Pancreas (tissue), 10 donors: ENCODE measurements at places on chromosomes 2 and 18. TPM values are rescaled to one million over a fixed set of nuclear protein-coding genes. Genes with fewer than 3 reads are reported as not detected.

CYTIP gene
- 4.5 TPM for total RNA-seq

SPP2 gene
- not detected for total RNA-seq

LONRF2 gene
- 7.1 TPM for total RNA-seq

DNA sequence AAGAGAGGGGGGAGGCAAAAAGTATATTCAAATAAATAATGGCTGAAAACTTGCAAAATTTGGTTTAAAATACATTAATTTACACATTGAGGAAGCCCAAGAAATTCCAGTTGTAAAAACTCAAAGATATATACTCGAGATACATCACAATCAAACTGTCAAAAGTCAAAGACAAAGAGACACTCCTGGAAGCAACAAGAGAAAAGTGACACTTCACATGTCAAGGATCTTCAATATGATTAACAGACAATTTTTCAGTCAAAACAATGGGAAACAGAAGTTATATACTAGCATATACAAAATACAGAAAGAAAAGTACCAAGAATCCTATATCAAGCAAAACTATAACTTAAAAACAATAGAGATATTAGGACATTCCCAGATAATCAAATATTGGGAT, 170.2 kb downstream of the CCDC178 start:
- no peak for DNase-seq
- no peaks in the 10 kb centered on the region for H3K4me1 ChIP-seq
- H3K27ac ChIP-seq, result no peak overlapping the region
- H3K4me3 ChIP-seq, result no peak overlapping the region

DNA sequence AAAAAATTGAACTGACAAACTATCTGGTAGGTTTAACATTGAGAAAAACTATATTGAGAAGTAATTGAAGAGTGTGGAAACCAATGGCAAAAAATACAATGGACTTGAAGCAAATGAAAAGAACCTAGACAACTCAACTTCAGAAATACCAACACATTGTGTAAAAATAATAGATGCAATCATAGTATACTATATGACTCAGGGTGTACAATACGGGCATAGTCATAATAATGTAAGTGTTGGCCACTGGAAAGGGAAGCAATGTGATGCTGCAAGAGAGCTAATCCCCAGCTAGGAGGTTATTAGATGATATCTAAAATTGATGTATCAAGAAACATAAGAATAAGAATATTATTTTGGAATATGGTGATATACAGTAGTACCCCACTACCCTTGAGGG, 45.3 kb downstream of the SMAD7 start:
- no peak overlapping the region for H3K4me3 ChIP-seq
- no peak overlapping the region for H3K27ac ChIP-seq
- peaks cover 6% of the 10 kb centered on the region for H3K4me1 ChIP-seq
- DNase-seq, result no peak

DNA sequence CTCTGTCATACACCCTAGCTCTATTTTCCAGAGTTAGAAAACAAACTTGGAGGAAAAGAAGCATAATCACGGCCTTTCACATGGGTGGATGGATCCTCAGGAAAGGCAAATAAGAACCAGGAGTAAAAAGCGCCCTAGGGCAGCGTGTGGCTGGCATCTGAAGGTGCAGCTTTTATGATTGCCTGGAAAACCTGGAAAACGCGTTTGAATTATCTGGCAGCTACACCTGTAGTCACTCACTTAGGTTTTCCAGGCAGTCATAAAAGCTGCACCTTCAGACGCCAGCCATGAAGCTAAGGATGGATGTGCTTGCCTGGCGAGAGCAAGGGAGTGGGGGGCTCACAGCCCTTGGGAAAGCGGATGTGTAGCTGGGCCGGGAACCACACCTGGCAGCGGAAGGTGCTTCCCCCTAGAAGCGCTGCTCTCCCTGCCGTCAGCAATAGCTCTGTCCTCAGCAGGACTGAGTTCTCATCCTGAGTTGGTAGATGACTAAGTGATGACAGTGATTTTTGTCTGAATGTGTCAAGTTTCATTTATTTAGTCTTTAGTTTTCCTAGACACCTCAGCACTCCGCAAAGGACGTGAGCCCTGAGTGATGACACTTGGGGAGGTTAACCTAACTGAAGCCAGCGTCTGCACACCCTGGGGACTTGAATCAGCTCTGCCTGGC, 82.0 kb downstream of the DCDC2C start:
- no peak overlapping the region for H3K27ac ChIP-seq
- peaks cover 4% of the 10 kb centered on the region for H3K27me3 ChIP-seq
- no peaks in the 10 kb centered on the region for H3K36me3 ChIP-seq
- no peaks in the 10 kb centered on the region for H3K4me1 ChIP-seq
- no peak overlapping the region for H3K4me3 ChIP-seq
- no peak for DNase-seq

DNA sequence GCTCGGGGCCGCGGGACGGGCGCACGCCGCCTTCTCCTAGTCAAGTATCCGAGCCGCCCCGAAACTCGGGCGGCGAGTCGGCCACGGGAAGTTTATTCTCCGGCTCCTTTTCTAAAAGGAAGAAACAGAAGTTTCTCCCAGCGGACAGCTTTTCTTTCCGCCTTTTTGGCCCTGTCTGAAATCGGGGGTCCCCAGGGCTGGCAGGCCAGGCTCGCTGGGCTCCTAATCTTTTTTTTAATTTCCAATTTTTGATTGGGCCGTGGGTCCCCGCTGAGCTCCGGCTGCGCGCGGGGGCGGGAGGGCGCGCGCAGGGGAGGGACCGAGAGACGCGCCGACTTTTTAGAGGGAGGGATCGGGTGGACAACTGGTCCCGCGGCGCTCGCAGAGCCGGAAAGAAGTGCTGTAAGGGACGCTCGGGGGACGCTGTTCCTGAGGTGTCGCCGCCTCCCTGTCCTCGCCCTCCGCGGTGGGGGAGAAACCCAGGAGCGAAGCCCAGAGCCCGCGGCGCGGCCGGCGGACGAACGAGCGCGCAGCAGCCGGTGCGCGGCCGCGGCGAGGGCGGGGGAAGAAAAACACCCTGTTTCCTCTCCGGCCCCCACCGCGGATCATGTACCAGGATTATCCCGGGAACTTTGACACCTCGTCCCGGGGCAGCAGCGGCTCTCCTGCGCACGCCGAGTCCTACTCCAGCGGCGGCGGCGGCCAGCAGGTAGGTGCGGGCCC, 617 bp downstream of the FOSL2 start:
- H3K27ac ChIP-seq, result peak overlapping the region; percentile 94
- H3K27me3 ChIP-seq, result no peaks in the 10 kb centered on the region
- H3K4me1 ChIP-seq, result peaks cover 19% of the 10 kb centered on the region
- peak overlapping the region; percentile 83 for H3K4me3 ChIP-seq

GRCh38 chr2:241870611-241871537, 1.3 kb downstream of the RTP5 start:
- no peak overlapping the region for H3K27ac ChIP-seq
- H3K4me1 ChIP-seq, result no peaks in the 10 kb centered on the region
- peak; percentile 24 for DNase-seq
- H3K27me3 ChIP-seq, result no peaks in the 10 kb centered on the region

GRCh38 chr18:54269893-54270844, 852 bp downstream of the POLI start:
- peaks cover 7% of the 10 kb centered on the region for H3K4me1 ChIP-seq
- peak overlapping the region; percentile 83 for H3K4me3 ChIP-seq
- no peaks in the 10 kb centered on the region for H3K27me3 ChIP-seq
- peak; percentile 59 for DNase-seq

GRCh38 chr2:7225848-7226247, 308.6 kb downstream of the RNF144A start:
- no peak overlapping the region for H3K27ac ChIP-seq
- H3K36me3 ChIP-seq, result no peaks in the 10 kb centered on the region
- H3K27me3 ChIP-seq, result no peaks in the 10 kb centered on the region
- DNase-seq, result no peak

DNA sequence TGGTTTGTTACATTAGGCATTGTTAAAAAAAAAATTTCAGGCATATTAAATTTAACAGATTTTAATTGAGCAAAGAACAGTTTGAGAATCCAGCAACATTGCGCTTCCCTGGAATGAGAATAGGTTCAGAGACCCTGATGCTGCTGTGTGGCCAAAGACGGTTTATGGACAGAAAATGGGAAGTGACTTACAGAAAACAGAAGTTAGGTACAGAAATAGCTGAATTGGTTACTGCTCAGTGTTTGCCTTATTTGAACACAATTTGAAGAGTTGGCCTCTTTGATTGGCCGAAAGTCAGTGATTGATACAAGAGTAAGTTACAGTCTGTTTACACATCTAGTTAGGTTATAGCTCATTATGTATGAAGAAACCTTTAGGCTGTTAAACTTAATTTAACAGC, 6.0 kb upstream of the NEDD4L start:
- no peak for DNase-seq
- no peaks in the 10 kb centered on the region for H3K36me3 ChIP-seq
- no peaks in the 10 kb centered on the region for H3K4me1 ChIP-seq
- H3K27ac ChIP-seq, result no peak overlapping the region
- H3K4me3 ChIP-seq, result no peak overlapping the region

GRCh38 chr2:46974174-46974573, 58.6 kb upstream of the MCFD2 start:
- no peak overlapping the region for H3K4me3 ChIP-seq
- H3K27me3 ChIP-seq, result no peaks in the 10 kb centered on the region
- peaks cover 16% of the 10 kb centered on the region for H3K4me1 ChIP-seq
- H3K36me3 ChIP-seq, result no peaks in the 10 kb centered on the region
- no peak for DNase-seq
- no peak overlapping the region for H3K27ac ChIP-seq

DNA sequence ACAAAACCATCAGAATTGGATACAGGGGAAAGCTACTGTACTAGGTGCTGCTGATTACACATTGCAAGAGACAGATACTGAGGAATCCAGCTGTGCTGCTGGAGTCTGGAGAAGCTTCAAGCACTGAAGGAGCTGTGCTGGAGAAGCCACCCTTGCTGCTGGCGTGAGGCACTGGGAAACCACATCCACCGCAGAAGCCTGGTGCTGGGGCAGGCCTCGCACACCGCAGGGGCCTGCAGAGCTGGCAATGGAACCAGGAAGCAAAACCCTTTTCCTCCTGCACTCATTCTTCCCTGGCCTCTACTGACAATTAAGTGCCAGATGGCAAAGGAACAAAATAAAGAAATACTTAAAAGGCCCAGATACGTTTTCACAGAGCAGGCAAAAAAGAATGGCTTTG, 94.4 kb upstream of the MSH6 start:
- no peak overlapping the region for H3K4me3 ChIP-seq
- H3K27ac ChIP-seq, result no peak overlapping the region
- DNase-seq, result no peak
